HS-5 (cell line): ENCODE measurements at places on chromosomes 2 and 18.

DNA sequence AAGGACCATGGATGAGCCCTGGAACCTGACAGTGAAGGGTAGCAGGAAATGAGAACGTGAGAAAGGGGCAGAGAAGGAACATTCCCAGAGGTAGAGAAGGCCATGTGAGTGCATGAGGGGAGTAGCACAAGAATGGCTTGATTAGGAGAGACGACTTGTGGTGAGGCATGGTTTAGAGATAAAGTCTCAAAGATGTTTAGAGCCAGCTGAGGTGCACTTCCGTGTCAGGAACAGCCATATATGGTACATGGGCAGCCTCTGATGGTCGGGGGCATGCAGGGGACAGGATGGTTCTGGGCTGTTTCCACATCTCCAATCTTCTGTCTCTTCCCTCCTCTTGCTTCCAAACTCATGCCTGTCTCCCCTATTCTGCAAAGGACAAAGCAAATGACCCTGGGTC lies 28.8 kb upstream of the EFEMP1 start:
- no peak for DNase-seq

- DNase-seq, result no peak
These were observed 51.9 kb upstream of the RMDN2 start for GRCh38 chr2:37873229-37873628.

GRCh38 chr18:49059028-49059834 lies 108.5 kb upstream of the SMAD7 start:
- DNase-seq, result no peak

DNA sequence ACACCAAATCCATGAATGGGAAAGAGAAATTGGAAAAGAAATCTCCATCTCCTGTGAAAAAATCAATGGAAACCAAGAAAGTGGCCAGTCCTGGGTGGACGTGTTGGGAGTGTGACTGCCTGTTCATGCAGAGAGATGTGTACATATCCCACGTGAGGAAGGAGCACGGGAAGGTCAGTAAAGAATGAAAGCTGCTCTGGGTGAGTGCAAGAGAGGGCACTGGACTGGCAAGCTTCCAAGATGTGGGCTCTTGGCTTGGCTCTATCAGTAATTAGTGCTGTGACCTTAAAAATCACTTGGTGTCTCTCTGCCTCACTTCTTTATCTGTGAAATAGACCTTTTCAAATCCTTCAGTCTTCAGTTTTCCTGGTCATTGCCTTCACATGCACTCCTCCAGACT lies 89.0 kb downstream of the ZNF532 start:
- DNase-seq, result no peak

- no peak for DNase-seq
These were observed 28.4 kb downstream of the ARHGAP28 start for GRCh38 chr18:6757931-6758330.

DNA sequence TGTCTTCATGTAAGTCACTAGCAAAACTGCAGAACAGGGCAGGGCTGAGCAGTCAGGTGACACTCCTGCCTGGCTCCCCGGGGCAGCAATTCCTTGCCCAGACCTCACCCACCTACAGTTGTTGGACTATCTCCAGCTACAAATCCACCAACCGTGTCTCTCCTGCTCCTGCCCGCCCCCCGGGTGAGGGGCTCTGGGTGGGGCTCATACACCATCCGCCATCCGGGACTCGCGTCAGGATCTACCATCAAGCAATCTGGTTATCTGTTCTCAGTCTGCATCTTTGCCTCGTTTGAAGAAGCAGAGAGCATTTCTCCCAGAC lies 13.5 kb upstream of the GLI2 start:
- DNase-seq, result no peak

DNA sequence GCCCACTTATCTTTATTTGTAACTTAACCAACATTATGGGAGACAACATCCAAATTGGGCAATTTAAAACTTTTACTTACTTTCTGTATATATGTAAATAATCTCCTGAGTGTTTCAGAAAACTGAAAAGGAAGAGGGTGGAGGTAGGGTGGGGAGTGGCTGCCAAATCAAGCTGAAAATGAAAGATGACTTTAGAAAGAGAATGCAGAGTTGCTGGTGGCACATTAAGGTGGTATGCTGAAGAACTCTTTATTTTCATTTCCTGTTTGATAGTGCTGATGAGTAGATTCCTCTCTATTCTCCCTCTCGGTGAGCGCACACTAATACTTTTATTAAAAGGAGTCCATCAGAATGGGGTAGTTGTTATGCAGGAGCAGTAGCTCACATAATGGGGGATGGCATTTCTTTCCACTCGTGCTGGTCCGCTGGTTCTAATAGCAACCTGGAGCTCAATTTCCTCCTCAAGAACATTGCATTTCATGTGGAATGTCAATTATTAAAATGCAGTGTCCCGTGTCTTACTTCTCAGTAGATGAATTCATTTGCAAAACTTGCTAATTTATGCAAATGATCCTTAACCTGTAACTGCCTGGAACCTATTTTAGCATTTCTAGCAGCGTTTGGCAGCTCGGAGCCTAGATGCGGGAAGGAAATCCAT lies 466.9 kb upstream of the HNRNPA3 start:
- DNase-seq, result no peak

DNA sequence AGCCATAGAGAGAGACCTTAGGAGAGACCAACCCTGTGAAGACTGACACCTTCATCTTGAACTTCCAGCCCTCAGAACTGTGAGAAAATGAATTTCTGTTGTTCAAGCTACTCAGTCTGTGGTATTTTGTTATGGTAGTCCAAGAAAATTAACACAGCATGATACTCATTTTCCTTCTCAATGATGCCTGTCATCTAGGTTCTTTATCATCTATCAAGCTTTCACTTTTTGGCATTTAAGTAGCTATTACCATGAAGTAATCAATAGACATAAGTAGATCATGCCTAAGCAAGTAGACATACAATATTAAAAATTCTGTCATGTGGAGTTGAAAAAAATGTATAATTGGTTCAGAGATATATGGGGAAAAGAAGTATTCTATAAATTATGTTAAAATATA lies 444.7 kb downstream of the THSD7B start:
- DNase-seq, result no peak

DNA sequence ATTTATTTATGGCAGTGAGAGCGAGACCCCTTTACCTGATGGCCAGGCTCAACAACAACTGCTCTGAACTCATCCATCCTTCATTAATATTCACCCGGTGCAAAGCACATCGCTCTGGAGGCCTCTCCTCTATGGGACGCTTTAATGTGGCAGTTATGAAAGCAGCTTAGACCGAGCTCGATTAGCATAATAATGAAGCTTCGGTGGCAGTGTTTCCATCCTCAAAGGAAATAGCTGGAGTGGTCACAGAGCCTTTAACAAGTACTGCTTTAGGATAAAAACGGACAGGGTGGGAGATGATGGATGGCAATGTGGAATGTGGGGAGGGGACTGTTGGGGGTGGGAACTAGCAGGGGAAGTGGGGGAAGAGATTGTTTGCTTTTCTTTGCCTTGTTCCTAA lies 243.9 kb downstream of the SLC4A3 start:
- no peak for DNase-seq

- no peak for DNase-seq
These were observed 123.0 kb downstream of the CYP26B1 start for GRCh38 chr2:72024451-72025175.

- no peak for DNase-seq
These were observed at the start of gene SDC1 for GRCh38 chr2:20224716-20225293. TSS of gene SDC1 (minus strand) at chr2:20225130. CDS start at chr2:20224867, 263 bp downstream.

- no peak for DNase-seq
These were observed 14.2 kb upstream of the ESPNL start for GRCh38 chr2:238085899-238086298.
